ENCODE measurements at places on chromosomes 5 and 9. TPM values are rescaled to one million over a fixed set of nuclear protein-coding genes. Genes with fewer than 3 reads are reported as not detected.

DNA sequence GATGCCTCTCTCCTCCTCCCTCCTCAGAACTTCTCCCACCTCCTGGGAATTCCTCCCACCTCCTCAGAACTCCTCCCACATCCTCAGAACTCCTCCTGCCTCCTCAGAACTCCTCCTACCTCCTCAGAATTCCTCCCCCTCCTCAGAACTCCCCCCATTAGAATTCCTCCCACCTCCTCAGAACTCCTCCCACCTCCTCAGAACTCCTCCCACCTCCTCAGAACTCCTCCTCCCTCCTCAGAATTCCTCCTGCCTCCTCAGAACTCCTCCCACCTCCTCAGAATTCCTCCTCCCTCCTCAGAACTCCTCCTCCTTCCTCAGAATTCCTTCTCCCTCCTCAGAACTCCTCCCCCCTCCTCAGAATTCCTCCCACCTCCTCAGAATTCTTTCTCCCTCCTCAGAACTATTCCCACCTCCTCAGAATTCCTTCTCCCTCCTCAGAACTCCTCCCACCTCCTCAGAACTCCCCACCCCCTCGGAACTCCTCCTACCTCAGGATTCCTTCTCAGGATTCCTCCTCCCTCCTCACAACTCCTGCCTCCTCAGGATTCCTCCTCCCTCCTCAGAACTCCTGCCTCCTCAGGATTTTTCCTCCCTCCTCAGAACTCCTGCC lies 23.9 kb downstream of the SLC46A2 start:
- H3K4me1 ChIP-seq, result peaks cover 18% of the 10 kb centered on the region
- no peaks in the 10 kb centered on the region for H3K27me3 ChIP-seq
- no peaks in the 10 kb centered on the region for H3K36me3 ChIP-seq
- H3K4me3 ChIP-seq, result no peak overlapping the region

AMBP gene
- 0.16 TPM for total RNA-seq

DNA sequence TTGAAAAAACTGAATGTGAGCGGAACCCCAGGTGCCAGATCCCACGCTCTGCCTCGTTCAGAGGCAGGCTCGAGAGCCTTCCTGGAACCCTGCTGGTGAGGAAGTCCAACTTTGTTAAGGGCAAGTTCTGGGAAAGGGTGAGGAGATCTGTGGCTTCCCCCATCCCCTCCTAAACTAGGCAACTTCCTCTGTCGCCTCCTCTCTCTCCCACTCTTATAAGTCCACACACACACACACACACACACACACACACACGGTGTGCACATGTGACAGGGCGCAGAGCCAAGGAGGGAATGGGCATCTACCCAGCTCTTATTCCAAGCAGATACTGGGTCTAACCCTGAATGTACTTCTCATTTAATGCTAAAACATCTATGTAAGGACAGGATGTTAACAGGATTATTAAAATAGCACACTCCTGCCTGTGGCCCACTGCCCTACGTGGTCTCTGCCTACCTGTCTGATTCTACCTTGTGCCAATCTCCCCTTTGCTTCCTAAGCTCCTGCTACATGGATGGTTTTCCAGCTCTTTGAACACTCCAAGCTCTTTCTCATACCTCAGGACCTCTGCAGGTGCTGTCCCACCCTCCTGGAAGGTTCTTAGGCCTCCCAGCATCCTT lies 72.4 kb upstream of the FBXW11 start:
- no peak for DNase-seq
- no peaks in the 10 kb centered on the region for H3K4me1 ChIP-seq
- no peak overlapping the region for H3K4me3 ChIP-seq
- no peak overlapping the region for H3K27ac ChIP-seq
- H3K27me3 ChIP-seq, result no peaks in the 10 kb centered on the region

- no peaks in the 10 kb centered on the region for H3K4me1 ChIP-seq
- H3K36me3 ChIP-seq, result no peaks in the 10 kb centered on the region
- DNase-seq, result no peak
- H3K27ac ChIP-seq, result no peak overlapping the region
- no peak overlapping the region for H3K4me3 ChIP-seq
These were observed 13.6 kb upstream of the LMNB1 start for GRCh38 chr5:126763371-126763770.

DNA sequence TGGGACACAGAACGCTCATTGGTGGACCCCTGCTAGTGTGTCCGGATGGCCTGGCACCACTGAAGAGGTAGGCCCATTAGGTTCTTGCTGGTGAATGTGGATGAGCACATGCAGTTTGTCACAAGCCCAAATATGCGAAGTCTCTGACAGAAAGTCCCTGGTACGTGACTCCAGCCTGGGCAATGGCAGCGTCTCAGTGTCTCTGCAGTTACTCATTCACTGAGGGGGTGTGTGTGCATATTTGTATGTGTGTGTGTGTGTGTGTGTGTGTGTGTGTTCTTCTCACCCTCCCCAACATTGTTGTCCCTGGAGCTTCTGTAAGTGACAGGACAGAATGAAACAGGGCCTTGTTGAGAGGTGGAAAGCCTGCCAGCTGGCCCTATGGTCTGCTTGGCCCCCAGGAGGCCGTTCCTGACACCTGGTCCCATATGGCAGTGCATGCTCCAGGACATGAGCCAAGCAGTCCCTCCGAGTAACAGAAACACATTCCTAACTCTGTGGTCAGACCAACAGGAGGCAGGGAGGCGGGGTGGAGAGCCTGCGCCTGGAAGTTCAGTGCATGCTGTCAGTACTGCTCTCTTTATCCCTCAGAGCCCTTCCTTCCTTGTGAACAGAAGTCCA lies 169.9 kb downstream of the SLC28A3 start:
- no peak overlapping the region for H3K4me3 ChIP-seq
- peak overlapping the region; percentile 79 for H3K27ac ChIP-seq
- peaks cover 32% of the 10 kb centered on the region for H3K4me1 ChIP-seq
- no peaks in the 10 kb centered on the region for H3K36me3 ChIP-seq
- DNase-seq, result peak; percentile 76

DNA sequence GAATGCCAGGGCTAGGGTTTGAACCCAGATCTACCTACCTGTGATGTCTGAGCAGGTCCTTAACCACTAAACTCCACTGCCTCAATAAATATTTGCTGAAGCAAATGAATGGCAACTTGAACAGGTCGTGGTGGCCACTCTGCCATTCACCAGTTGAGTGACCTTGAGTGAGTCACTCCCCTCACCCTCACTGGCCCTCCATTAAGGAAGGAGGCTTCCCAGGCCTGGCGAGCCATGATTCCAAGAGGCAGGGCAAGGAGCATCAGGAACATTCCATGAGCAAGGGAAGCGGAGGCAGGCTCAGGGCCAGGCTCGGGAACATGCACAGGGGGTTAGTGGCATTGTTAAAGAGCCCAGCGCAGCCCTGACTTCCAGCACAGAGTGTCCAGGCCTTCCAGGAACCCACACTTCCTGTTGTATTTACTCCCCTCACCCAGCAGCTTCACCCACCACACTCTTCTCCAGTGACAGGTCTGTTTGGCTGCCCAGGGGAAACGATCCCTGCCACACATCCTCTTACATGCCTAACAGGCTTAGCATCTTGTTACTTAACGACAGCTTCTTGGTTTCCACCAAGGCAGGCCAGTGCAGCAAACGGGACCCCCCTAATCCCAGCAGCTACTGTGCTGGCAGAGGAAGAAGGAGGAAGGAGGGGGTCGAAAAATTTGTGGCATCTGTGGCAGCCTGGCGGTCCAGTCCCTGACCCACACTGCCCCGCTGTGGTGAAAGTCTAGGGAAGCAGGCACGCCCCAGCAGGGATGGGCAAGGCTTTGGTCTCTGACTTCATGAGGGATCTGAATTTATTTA lies 43.7 kb upstream of the TTC1 start:
- H3K27ac ChIP-seq, result no peak overlapping the region
- no peak overlapping the region for H3K4me3 ChIP-seq
- H3K27me3 ChIP-seq, result peaks cover 10% of the 10 kb centered on the region
- DNase-seq, result peak; percentile 31
- no peaks in the 10 kb centered on the region for H3K4me1 ChIP-seq
- no peaks in the 10 kb centered on the region for H3K36me3 ChIP-seq

Measured in psoas muscle (tissue), 8 donors.